Uterine smooth muscle cell (primary cell): ENCODE measurements at places on chromosomes 11 and 22. TPM values are rescaled to one million over a fixed set of nuclear protein-coding genes. Genes with fewer than 3 reads are reported as not detected.

The TTC9C gene
- 30.0 and 35.2 TPM in 2 replicates for total RNA-seq

The WT1 gene
- total RNA-seq: 6.9 and 13.8 TPM in 2 replicates

The THY1 gene
- total RNA-seq: 162 and 218 TPM in 2 replicates

The ABCG4 gene
- total RNA-seq: under 0.01 and 0.12 TPM in 2 replicates

The BCO2 gene
- 6.1 and 15.3 TPM in 2 replicates for total RNA-seq

The ASRGL1 gene
- 0.12 and 1.00 TPM in 2 replicates for total RNA-seq

The SYT7 gene
- 31.4 and 43.6 TPM in 2 replicates for total RNA-seq

The RIMBP3C gene
- 0.11 and 0.25 TPM in 2 replicates for total RNA-seq

The NAV2 gene
- total RNA-seq: 19.9 and 26.6 TPM in 2 replicates

The LRRN4CL gene
- 12.2 and 23.5 TPM in 2 replicates for total RNA-seq

The DGCR6 gene
- 0.44 and 2.2 TPM in 2 replicates for total RNA-seq

The RNF169 gene
- 38.6 and 38.8 TPM in 2 replicates for total RNA-seq

The MAJIN gene
- total RNA-seq: not detected in 2 replicates

The SUN2 gene
- total RNA-seq: 93.1 and 145 TPM in 2 replicates

The ACR gene
- not detected in 2 replicates for total RNA-seq

The CARNS1 gene
- under 0.01 and 0.12 TPM in 2 replicates for total RNA-seq

The TREH gene
- under 0.01 TPM in 1 of 2 replicates, not detected in the other for total RNA-seq

The BIRC3 gene
- 0.50 and 0.89 TPM in 2 replicates for total RNA-seq

The KCNK4 gene
- total RNA-seq: not detected in 2 replicates

The GRIA4 gene
- 0.12 TPM in 1 of 2 replicates, not detected in the other for total RNA-seq

The SYT8 gene
- total RNA-seq: not detected in 2 replicates

The COPB1 gene
- total RNA-seq: 348 and 383 TPM in 2 replicates

The SYTL2 gene
- 7.9 and 11.5 TPM in 2 replicates for total RNA-seq

The RAG1 gene
- total RNA-seq: 0.37 and 0.55 TPM in 2 replicates

The APOL5 gene
- not detected in 2 replicates for total RNA-seq

The NAALADL1 gene
- 24.7 and 31.5 TPM in 2 replicates for total RNA-seq

The SYT13 gene
- total RNA-seq: not detected in 2 replicates

The BBOX1 gene
- under 0.01 TPM in 1 of 2 replicates, not detected in the other for total RNA-seq

The CELSR1 gene
- 1.9 and 5.4 TPM in 2 replicates for total RNA-seq

The CARD10 gene
- total RNA-seq: 1.2 and 2.1 TPM in 2 replicates

The CKAP5 gene
- 94.5 and 135 TPM in 2 replicates for total RNA-seq

The CATSPERZ gene
- total RNA-seq: not detected in 2 replicates

The FGF19 gene
- total RNA-seq: not detected in 2 replicates

The POU2AF3 gene
- 0.12 TPM in 1 of 2 replicates, not detected in the other for total RNA-seq

The MUC6 gene
- not detected in 2 replicates for total RNA-seq

The ZP1 gene
- 0.12 TPM in 1 of 2 replicates, not detected in the other for total RNA-seq

The DEAF1 gene
- 19.9 and 31.0 TPM in 2 replicates for total RNA-seq

The SLC37A2 gene
- 2.1 and 6.5 TPM in 2 replicates for total RNA-seq

The APOBEC3B gene
- 2.4 and 7.5 TPM in 2 replicates for total RNA-seq

The HBE1 gene
- not detected in 2 replicates for total RNA-seq

The BUD13 gene
- 13.0 and 21.8 TPM in 2 replicates for total RNA-seq

The LAMTOR1 gene
- 105 and 127 TPM in 2 replicates for total RNA-seq

The CHST1 gene
- total RNA-seq: 0.89 and 1.7 TPM in 2 replicates

The CD3E gene
- not detected in 2 replicates for total RNA-seq

The TRIM3 gene
- 19.5 and 27.4 TPM in 2 replicates for total RNA-seq

The POTEH gene
- not detected in 2 replicates for total RNA-seq

The OPCML gene
- under 0.01 and 0.22 TPM in 2 replicates for total RNA-seq

The CHRM1 gene
- not detected in 2 replicates for total RNA-seq

The GTSE1 gene
- 4.2 and 16.8 TPM in 2 replicates for total RNA-seq

The C1QTNF5 gene
- 3.5 and 15.2 TPM in 2 replicates for total RNA-seq

The MS4A2 gene
- not detected in 2 replicates for total RNA-seq

The BATF2 gene
- total RNA-seq: 0.50 and 0.77 TPM in 2 replicates

The ANKRD42 gene
- total RNA-seq: 7.6 and 11.6 TPM in 2 replicates

The VSIG2 gene
- 0.22 and 0.50 TPM in 2 replicates for total RNA-seq

The BCR gene
- 47.4 and 59.5 TPM in 2 replicates for total RNA-seq
